ENCODE measurements at places on chromosomes 1 and 21.

DNA sequence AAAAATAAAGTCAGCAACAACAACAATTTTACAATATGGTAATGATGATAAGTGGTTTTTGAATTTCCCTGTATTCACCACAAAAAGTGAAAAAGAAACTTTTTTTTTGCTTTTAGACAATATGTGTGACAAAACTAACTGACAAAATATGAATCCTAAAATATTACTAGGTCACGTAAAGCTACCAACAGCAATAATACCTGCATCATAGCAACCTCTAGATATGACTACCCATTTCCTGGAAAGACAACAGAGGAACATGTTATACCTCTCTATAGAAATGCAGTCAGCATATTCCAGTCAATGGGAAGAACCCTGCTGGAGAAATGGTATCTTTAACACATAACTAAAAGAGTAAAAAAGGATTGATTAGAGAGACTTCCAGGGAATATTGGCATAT, 73.7 kb downstream of the PDE4B start:
- no peak for DNase-seq

GRCh38 chr1:229249854-229250644, 20.9 kb upstream of the RAB4A start:
- DNase-seq: no peak

DNA sequence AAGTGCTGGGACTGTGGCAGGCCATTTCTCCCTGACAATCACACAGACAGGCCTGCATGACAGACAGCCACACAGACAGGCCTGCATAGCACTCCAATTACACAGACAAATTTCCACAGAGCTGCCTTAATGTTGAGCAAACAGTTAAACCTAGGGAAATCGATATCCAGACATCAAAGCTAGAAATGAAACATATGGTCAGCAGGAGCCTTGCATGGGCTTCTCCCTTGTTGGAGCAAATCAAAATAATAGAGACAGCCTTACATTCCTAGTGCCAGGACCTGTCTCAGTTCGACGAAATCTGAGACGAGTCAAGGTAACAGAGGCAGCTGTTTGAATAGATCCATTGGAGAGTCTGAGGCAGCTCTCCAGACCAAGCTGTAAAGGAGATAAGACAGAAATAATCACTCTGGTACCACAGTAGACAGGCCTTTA, 42.4 kb downstream of the OLFML3 start:
- no peak for DNase-seq

- no peak for DNase-seq
Observed at GRCh38 chr21:41913230-41913629, 34.1 kb upstream of the PRDM15 start.

- no peak for DNase-seq
Observed at GRCh38 chr1:112818990-112819689, 104.0 kb upstream of the PPM1J start.

GRCh38 chr1:84991097-84991920, 5.6 kb downstream of the MCOLN2 start:
- DNase-seq: no peak

- no peak for DNase-seq
Observed at GRCh38 chr1:89382479-89382878, 18.6 kb downstream of the GBP6 start.

DNA sequence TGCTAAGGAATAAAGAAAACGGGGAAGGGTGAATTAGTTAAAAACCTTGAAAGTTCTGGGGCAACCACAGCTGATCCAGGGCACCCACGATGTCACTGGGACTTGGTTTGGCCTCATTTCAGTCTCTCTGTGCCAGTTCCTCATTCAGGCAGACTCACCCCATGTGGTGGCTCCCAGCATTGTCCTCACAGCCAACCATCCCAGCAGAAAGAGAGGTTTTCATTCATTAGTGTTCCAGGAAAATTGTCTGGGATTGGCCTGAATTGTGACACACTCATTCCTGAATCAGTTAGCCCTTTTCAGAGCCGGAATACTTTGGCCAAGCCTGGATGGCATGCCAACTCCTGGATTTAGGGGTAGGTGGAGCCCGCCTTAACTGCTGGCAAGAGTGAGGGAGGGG, 367.7 kb downstream of the PRDM2 start:
- DNase-seq: no peak
